ENCODE measurements at places on chromosomes 7 and 10.

- DNase-seq = peak; percentile 96
Measured at GRCh38 chr7:65438598-65438997, 64.9 kb downstream of the ZNF92 start.

- no peak for DNase-seq
Measured at GRCh38 chr10:11560076-11560709, 51.3 kb downstream of the USP6NL start.

DNA sequence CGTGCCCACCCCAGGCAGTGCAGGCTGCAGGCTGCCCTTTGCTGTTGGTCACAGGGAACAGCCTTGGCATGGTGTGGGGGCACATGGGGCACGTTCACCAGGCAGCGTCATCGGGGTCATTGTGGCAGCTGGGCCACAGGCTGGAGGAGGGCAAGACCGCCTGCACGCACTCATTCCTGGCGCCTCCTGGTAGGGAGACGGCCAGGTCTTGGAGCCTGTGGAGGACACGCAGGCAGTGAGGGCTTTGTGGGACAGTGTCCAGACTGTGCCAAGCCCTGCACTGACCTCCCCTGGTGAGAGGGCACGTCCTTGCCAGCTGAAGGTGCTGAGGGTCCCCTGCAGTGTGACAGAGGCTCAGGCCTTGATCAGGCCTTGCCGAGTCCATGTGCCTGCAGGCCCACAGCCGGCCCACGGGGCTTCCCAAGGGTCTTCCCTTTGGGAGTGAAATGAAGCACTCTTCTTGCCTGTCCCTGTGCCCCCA lies 76.4 kb downstream of the NKX6-2 start:
- no peak for DNase-seq

- DNase-seq = no peak
Measured at GRCh38 chr7:99543081-99543671, 8.7 kb downstream of the FAM200A start.

DNA sequence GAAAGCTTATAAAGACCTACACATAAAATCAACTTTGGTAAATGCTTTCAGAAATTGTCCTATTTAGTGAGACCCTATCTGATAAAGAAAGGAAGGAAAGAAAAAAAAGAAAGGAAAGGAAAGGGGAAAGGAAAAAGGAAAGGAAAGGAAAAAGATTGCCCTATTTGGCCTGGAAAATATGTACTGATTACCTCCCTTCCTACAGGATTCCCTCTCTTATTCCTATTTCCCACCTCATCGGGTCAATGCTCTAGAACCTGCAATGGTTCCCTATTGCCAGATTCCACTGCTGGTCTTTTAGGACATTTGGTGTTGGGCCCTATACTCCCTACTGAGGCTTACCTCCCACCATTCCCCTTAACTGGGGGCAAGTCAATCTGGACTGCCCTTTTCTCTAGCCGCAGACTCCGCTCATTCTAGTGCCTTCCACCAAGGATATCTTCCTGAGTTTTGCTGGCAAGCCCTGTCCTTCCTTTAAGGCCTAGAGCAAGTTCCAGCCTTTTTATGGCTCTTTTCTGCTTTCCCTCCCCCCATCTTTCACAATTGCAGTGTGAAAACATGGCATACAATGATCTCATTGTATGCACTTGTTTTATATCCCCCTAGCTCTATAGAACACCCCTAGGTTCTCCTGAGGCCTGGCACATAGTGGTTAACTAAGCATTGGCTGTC lies 4.4 kb downstream of the DDIT4 start:
- DNase-seq = no peak

DNA sequence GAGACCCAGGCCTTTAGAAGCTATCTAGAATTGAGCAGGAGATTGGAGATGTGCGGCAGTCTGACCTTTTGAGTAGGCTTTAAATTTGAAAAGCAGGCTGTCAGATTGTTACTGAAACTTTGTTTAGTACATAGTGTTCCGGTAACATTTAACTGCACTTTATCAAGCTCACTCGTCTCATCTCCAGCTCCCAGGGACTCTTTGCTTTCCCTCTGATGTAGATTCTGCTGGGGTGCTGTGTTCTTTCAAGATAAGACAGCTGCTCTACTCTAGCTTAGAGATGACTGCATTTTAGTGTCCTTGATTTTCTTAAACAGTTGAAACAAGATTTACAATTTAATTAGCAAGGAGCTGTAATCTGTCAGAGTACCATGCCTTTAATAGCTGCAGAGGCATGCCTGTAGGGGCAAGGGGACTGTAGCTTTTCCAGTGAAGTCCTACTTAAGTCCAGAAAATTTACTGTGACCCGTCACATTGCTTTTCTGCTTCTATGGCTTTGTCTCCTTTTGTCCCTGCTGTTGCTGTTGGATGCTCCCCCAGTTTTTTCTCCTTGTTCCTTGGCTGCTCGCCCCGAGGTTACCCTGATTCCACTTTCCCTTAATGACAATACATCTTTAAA lies 56.4 kb upstream of the MTPN start:
- DNase-seq = no peak
